ENCODE measurements at places on chromosomes 5 and 9. TPM values are rescaled to one million over a fixed set of nuclear protein-coding genes. Genes with fewer than 3 reads are reported as not detected.

GRCh38 chr9:95080961-95081647, 236.4 kb downstream of the FANCC start:
- DNase-seq = no peak

DNA sequence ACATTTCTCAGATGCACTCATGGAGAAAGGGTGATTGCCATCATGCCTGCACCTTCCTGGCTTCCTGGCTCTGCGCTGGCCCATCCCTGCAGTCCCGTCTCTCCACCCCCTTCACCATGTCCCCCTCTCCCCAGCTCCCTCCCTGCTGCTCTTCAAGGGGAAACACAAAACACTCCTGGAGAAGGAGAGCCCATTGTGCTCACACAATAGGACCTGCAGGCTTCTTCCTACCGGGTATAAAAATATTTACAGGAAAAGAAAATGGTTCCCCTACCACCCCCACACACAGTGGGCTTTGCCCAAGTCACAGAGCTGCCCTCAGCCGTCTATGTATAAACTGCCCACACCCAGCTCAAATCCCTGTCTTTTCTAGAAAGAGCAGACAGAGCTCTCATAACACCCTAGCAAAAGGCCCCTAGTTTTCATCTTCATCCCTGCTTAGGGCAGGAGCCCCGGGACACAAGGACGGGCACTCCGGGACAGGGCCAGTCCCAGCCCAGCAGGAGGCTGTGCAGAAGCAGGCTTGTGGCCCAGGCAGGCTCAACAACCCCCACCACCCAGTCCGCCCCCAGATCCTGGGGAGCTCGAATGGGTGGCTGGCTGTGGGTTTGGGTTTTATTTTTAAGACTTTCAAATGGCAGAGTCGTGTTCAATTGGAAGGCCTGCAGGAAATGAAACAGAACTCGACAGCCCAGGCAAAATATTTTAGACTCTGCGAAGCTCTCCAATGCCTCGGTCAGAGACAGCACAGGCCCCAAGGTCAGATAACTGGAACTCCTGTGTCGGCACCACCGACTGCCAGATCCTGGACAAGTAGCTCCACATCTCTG, 77.3 kb downstream of the LRSAM1 start:
- DNase-seq = no peak

DNA sequence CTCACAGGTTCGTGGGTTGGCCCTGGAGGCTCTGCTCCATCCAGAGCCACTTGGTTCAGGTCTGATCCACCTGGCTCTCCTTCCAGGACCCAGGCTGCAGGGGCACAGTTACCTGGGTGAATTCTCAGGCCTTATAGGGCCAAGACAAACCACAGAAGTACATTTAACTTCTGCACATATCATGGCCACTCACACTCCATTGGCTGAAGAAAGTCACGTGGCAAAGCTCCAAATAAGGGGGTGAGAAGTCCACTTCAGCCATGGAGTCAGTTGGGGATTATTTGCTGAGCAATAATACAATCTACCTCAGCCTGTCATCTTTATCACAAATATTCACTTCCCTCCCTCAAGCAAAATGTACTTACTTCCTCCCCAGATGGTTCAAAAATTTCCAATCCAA, 83.6 kb downstream of the MACROH2A1 start:
- DNase-seq = no peak

GRCh38 chr9:68978066-68978465, 35.8 kb downstream of the PRKACG start:
- no peak for DNase-seq

- no peak for DNase-seq
Measured at GRCh38 chr5:142821733-142822487, 51.7 kb downstream of the ARHGAP26 start.

- no peak for DNase-seq
Measured at GRCh38 chr5:115577329-115577728, 24.9 kb downstream of the TICAM2 start.

DNA sequence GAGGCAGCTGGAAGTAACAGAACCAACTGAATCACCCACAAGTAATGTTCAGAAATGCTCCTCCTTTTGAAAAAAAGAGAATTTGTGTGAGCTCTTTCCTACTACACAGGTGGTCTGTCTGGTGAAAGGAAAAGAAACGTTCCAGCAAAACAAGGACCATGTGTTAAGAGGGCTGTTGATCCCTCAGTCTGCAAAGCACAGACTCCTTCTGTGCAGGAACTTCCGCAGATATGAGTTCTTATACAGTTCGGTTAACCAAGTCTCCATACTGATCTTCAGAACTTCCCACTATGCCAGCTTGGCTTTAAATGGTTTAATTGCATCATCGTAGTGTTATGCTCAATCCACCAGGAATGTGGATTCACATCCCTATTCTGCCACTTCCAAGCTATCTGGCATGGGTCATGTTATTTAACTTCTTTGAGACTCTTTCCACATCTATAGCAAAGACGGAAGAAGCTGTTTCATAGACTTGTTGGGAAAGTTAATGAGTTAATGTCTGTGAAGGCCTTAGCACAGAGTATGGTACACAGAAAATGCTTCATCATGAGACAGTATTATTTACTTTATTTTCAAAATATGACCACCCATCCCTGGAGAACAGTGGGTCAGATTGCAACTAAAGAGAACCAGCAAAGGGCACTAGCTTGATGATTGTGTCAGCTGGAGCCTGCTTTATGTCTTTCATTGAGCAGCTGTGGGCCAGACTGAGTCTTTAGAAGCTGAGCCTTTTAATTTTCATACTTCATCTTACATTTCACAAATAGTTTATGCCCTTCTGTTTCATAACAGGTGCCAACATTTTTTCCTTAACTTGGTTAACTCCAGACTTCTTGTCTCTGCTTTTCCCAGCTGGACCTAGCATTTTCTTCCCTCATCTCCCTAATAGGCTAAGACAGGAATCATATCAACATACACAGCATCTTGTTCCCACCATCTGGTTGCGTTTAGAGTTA, 89.9 kb downstream of the MAMDC2 start:
- DNase-seq = no peak

- DNase-seq = no peak
Measured at GRCh38 chr5:126508962-126509279, 85.7 kb downstream of the GRAMD2B start.

DNA sequence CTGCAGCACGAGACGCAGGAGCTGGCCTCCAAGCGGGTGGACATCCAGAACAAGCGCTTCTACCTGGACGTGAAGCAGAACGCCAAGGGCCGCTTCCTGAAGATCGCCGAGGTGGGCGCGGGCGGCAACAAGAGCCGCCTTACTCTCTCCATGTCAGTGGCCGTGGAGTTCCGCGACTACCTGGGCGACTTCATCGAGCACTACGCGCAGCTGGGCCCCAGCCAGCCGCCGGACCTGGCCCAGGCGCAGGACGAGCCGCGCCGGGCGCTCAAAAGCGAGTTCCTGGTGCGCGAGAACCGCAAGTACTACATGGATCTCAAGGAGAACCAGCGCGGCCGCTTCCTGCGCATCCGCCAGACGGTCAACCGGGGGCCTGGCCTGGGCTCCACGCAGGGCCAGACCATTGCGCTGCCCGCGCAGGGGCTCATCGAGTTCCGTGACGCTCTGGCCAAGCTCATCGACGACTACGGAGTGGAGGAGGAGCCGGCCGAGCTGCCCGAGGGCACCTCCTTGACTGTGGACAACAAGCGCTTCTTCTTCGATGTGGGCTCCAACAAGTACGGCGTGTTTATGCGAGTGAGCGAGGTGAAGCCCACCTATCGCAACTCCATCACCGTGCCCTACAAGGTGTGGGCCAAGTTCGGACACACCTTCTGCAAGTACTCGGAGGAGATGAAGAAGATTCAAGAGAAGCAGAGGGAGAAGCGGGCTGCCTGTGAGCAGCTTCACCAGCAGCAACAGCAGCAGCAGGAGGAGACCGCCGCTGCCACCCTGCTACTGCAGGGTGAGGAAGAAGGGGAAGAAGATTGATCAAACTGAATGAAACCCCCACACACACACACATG, 654 bp downstream of the PURA start:
- DNase-seq = peak; percentile 38

DNA sequence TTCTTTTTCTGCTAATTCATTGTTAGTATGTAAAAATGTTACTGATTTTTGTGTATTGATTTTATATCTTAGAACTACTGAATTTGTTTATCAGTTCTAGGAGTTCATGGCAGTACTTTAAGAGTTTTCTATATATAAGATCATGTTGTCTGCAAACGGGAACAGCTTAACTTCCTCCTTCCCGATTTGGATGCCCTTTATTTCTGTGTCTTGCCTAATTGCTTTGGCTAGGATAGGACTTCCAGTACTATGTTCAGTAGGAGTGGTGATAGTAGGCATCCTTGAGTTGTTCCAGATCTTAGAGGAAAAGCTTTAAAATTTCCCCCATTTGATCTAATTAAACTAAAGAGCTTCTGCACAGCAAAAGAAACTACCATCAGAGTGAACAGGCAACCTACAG, 20.1 kb downstream of the RCL1 start:
- DNase-seq = no peak

DNA sequence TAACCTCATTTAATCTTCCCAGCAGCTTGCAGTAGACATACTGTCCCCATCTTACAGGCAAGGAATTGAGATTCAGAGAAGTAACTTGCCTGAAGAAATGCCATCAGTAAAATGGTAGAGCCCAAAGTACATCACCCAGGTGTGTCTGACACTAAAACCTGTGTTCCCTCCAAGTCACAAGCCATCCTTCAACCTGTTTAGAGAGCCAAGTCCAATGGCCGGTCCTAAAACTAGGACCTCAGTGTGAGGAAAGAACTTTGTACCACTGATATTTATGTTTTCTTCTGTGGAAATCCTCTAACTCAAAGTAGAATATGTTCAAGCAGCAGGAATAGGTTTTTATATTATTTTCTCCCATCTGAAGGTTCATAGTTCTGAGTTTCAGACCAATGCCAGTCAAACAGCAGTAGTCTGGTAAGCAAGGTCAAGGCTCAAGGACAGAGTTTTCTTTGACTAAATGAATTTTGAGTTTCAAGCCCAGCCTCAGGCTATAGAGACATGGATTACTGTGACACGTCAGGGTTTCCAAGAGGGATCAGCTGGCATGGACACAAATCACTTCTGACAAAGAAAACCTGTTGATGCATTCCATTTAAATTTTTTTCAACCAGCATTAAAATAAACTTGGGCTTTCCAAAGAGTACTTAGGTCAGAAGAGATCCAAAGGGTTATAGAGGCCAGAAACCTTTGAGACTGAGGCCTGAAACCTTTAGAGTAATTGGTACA, 80.9 kb upstream of the PLPP6 start:
- no peak for DNase-seq

GRCh38 chr9:132168347-132168746, 6.5 kb downstream of the NTNG2 start:
- DNase-seq = peak; percentile 73

- no peak for DNase-seq
Measured at GRCh38 chr5:177325868-177326381, 14.2 kb upstream of the MXD3 start.

DNA sequence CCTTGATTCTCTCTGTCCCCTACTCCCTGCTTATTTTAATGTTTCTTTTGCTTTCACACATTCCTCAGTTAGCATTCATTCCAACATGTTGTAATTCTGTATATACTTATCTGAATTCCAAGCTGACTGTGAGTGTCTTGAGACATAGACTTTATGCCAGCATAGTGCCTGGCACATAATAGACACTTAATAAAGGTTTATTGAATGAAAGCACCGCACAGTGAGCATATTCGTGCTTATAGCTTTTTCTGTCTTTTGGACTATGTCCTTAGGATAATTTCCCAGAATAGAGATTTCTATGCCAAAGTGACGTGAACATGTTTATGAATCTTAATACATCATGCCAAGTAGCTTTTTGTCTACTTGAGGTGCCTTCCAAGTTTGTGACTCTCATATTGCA, 174.6 kb downstream of the CD180 start:
- no peak for DNase-seq

IRX1 gene
- total RNA-seq = 25.4 TPM

DMRT3 gene
- not detected for total RNA-seq

ASPN gene
- 2.9 TPM for total RNA-seq

GARIN3 gene
- total RNA-seq = not detected

OLFM1 gene
- total RNA-seq = 68.8 TPM

ROPN1L gene
- 3.2 TPM for total RNA-seq
